ENCODE measurements at places on chromosomes 12 and 14.

GRCh38 chr12:43407816-43408645 lies 144.0 kb downstream of the ADAMTS20 start:
- peak; percentile 17 for DNase-seq

DNA sequence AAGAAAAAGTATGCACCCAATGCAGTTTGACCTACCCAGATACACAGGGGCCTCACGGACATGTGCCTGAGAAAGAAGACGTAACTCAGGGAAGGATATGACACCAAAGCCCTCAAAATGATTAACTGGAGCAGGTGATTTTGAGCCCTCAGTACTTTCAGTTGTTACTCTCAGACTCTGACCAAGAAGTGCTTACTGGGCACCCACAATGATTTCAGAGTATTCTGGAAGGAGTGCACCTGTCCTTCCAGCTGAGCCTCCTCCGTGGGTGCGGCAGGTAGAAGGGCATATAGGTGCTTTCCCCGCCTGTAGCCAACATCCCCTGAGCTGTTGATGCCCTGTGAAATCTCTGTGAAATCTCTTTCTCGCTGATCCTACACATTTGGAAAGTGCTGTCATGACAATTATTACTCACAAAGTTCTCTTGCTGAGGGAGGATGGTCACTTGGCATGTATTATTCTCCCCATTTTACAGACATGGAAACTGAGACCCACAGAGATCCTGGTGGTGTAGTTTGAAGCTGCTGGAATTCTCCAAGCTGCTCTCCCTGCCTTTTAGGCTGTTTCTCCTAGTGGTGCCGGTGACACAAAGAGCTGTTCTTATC lies 154.3 kb upstream of the CCND2 start:
- DNase-seq, result no peak

DNA sequence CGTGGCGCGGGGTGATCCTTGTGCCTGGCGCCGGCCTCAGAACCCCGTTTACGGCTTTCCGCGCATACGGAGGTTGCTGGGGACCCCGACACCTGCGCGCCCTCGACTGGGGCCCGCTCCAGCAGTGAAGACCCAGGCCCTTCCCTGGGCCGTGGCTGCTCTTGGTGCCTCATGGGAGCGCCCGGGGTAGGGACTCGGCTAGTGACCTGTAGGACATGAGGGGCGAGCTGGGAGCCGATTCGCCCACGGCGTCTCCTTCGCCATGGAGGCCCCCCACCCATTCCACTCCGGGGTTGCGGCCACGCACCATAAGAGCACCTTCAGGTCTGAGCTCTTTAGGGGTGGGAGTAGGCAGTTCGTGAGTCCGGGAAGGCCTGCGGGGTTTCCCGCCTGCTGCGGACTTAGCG lies 14.2 kb upstream of the PAX9 start:
- DNase-seq, result no peak

DNA sequence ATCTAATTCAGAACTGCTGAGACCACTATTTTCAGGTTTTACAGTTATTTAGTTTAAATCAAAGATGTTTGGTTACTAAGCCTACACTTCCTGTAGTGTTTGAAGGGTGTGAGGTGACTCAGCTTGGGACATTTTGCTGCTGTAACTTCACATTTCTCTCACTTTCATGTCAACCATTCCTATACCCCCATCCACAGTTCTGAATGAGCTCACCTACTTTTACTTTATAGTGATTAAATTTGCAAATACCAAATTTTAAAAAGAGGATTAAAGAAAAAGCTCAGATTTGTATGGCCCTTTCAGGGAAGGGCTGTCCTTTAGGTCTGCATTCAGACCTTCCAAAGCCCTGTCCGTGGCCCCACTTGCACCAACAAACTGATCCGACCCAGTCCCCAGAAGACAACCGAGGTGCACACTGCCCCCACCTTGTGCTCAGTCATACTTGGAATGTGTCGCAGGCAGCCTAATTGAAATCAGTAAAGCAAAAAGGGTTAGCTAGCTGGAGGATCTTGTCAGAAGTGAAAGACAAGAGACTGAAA lies 174.4 kb downstream of the MON2 start:
- no peak for DNase-seq

DNA sequence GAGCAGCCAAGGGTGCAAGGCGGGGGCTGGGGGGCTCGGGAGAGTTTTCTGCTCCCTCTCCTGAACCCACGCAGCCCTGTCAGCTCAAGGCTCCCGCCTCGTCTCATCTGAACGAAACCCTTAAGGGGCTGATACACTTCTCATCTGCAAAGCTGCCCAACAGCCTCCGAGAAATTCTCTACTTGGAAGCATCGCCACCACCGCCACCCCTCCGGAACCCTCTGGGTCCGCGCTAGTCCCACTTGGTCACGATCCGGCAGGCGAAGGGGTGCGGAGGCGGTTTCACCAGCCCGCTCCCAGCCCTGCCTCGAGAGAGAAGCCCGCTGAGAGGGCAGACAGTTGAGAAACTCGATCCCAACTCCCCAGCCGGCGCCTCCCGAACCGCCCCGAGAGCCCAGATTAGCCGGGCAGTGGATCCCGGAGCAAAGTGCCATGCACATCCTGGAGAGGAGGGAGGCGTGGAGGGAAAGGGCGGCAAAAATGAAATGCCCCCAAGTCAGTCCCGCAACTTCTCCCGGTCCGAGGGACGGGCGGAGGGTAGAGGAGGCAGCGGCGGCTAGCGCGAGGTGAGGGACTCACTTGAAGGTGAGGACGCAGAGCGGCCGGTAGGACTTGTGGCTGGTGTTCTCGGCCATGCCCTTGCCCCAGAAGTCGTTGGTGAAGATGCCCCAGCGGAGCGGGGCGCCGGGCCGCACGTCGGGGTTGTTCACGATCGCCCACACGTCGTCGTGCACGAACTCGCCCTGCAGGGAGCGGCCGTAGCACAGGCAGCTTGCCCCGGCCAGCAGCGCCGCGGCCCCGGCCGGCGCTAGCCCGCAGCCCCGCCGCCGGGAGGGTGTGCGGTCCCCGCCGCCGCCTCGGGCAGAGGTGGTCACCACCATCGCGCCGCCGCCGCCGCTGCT lies 620 bp downstream of the TMTC1 start:
- DNase-seq, result no peak

DNA sequence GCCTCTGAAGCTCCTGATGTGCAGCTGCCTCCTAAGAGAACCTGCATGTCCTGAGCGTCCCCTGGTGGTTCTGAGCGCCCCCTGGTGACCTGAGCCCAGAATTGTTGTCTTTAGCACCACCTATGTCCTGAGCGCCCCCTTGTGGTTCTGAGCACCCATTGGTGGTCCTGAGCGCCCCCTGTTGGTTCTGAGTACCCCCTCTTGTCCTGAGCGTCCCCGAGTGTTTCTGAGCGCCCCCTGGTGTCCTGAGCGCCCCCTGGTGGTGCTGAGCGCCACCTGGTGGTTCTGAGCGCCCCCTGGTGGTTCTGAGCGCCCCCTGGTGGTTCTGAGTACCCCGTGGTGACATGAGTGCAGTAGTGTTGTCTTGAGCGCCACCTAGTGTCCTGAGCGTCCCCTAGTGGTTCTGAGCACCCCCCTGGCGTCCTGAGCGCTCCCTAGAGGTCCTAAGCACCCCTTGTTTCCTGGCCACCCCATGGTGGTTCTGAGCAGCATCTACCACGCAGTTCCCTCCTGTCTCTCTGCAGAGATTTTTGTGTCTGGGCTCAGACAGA lies 782.5 kb downstream of the TMEM121 start:
- DNase-seq, result no peak

- no peak for DNase-seq
Observed at GRCh38 chr14:26765301-26765700, 167.5 kb upstream of the NOVA1 start.

- no peak for DNase-seq
Observed at GRCh38 chr12:23533699-23534098, 415.8 kb downstream of the SOX5 start.

DNA sequence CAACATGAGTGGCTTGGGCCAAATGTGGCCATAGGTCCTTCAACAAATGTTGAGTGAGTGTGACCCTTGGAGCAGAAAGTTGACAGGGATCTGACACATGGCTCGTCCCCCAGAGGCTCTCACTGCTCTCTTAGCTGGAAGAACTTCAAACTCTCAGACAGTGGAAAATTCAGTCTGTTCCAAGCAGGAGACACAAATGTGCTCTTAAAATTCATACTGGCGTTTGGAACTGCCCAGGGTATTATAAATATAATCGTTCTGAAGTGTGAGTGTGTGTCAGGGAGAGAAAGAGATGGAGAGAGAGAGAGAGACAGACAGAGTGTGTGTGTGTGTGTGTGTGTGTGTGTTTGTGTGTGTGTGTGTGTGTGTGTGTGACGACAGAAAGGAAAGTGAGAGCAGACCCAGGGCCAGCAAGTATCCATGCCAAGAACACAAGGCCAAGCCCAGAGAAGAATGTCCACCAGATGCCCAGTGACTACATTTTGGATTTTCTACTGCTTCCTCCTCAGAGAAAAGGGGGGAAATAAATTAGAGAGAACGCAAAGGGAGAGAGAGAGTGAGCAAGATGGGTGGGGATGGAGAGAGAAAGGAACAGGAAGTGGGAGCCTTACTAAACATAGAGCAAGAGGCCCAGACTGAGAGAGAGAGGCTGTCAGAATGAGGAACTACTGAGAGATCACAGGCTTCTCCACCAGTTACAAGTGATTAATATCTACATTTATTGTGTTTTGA lies 193.6 kb upstream of the NUDT4 start:
- no peak for DNase-seq

GRCh38 chr12:82527165-82527780 lies 159.4 kb upstream of the TMTC2 start:
- DNase-seq, result peak; percentile 31

GRCh38 chr12:131369094-131369845 lies 341.6 kb upstream of the SFSWAP start:
- no peak for DNase-seq

GRCh38 chr12:104671409-104672095 lies 214.8 kb downstream of the CHST11 start:
- peak; percentile 54 for DNase-seq

GRCh38 chr12:96033549-96034389 lies 1.6 kb downstream of the LTA4H start:
- DNase-seq, result no peak

- no peak for DNase-seq
Observed at GRCh38 chr12:118480235-118480634, 103.9 kb downstream of the SUDS3 start.

- DNase-seq, result no peak
Observed at GRCh38 chr12:16606201-16606849, 363 bp upstream of the LMO3 start.
